Activated CD4-positive, alpha-beta T cell treated with anti-CD3 and anti-CD28 coated beads for 4 hours (primary cell): ENCODE measurements at places on chromosomes 1 and 21.

GRCh38 chr1:24383381-24383940 lies 30.1 kb downstream of the STPG1 start:
- no peak for DNase-seq

DNA sequence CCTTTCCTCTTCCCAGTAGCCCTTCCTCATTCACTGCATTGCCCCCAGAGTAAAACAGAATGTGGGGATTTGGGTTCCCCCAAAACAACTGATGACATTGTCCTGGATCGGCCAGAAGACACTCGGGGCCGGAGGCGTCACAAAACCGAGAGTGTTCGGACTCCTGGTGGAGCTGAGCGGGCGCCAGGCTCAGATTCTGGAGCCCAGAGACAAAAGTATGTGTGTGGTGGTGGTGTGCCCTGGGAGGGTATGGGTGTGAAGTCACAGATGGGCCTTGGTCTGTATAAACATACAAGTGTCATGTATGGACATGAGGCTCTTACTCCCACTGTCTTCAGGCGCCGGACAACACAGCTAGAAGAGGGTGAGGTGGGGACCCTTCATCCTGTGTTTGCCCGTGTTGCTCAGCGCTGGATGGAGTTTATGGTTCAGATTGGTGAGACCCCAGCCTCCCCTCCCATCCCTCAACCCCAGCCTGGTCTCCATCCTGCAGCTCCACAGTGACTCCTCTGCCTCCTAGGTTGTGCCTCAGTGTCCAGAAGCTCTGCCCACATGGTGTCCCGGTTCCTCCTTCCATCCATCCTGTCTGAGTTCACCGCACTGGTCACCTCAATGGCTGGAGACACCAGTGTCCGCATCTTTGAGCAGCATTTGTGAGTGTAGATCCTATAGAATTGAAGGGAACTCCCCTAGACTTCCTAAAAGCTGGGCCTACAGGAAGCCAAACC lies 12.4 kb downstream of the HYI start:
- no peak for DNase-seq

DNA sequence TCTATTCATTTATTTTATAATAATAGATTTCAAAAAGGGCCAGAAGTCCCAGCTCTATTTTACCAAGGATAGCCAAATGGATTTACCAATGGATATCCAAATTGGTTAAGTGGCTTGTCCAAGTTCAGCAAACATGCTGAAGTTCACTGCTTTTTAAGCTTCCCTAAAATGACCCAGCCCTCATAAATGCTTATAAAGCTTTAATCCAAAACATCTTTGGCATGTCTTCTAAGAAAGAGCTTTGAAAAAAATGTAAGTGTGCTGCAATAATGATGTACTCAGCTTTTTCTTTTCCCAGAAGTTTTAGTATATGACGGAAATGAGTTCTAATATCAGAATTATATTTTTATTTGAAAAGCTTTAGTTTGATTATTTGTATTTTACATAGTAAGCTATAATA lies 451.5 kb upstream of the ADAMTS5 start:
- no peak for DNase-seq

GRCh38 chr1:94542088-94542870 lies 720 bp upstream of the F3 start:
- no peak for DNase-seq

- no peak for DNase-seq
Measured at GRCh38 chr1:88462488-88463261, 221.4 kb upstream of the PKN2 start.

DNA sequence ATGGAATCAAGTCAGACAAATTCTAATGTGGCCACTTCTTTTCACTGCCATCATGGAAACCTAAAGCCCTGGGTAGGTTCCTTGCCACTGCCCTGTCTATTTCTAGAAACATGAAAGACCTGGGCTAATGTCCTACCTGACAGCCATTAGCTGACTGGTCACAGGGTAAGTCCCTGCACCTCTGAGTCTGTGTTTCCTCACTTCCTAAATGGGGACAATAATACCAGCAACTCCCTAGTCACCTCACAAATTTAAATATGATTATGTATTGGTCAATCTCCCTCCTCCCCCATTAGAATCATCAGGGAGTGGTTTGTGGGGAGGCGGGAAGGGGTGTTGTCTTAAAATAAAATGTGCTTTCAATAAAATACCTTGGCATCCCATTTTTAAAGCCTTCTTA lies 2.2 kb downstream of the CREG1 start:
- DNase-seq, result no peak

GRCh38 chr1:33074193-33074945 lies 6.6 kb upstream of the AZIN2 start:
- DNase-seq, result no peak

GRCh38 chr1:63618011-63618410 lies 24.8 kb downstream of the PGM1 start:
- DNase-seq, result no peak

DNA sequence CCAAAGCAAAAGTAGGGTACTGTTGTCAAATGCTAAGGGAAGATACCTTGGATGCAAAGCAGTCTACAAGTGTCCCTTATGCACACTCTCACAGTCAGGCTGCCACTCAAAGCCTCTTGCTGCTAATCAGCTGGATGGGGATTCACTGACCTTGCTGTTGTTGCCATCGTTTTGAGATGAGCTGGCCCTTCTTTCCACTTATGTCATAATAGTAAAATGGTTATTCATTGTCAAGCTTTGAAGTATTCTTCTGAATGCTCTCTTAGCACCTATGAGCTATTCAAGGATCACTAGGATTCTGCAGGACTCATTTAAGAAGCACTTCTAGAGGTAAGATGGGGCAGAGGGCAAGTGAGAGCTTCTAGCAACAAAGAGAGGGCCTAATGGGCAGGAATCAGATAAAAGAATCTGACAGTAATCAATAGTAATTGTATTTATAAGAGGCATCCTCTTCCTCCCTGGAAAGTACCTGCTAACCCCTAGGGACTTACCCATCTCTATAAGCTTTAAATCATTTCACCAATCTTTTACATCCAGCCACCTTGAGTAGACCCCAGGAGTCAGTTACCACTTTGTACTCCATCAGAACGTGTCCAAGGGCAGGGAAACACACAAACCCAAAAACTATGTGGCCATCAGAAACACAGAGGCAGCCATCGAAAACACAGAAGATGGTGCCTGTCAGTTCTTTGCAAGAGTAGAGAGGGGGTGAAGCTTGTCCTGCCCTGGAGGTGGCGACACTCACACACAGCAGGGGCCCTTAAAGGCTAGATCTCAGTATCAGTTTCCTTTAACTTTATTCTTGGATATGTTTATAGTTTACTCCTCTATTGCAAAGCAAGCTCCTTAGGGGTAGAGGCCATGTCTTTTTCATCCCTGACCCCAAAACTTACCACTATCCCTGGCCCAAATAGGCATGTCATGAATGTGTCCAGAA lies 103.7 kb upstream of the NFIA start:
- peak; percentile 14 for DNase-seq

DNA sequence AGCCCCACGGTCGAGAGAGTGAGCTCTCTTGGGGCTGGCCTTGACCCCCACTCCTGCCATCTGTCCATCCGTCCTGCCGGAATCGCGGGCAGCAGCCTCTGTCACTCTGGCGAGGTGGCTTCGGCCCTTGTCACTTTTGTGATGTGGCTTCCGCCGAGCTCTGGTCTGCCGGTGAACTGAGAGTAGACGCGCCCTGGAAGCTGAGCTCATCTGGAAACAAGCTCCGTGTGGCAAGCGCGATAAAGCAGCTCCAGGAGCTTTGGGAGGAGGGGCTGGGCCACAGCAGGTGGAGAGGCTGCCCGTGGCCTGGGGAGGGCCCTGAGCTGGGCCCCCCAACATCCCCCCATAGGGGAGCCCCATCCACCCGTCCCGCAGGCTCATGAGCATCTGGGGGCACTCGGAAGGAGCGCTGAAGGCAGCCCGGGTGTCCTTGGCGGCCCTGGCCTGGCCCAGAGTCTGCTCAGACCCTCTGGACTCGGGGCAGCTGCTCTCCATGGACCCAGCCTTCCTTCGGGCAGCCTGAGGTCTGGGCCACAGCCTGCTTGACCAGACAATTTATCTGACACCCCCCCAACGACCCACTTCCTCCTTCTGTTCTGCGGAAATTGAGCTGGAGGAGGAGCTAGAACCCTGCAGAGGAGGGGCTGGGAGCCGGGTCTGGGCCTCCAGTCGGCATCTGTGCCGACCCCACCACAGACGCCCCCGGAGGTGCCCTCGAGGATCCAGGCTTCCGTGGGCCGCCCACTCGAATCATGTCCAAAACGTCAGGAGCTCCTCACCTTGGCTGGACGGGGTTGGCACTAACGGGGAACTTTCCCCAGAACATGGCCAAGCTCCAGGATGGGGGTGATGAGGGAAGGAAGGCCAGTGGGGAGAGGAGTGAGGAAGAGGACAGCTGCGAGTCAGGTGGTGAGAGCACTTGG lies 59.1 kb downstream of the SLC19A1 start:
- peak; percentile 49 for DNase-seq

DNA sequence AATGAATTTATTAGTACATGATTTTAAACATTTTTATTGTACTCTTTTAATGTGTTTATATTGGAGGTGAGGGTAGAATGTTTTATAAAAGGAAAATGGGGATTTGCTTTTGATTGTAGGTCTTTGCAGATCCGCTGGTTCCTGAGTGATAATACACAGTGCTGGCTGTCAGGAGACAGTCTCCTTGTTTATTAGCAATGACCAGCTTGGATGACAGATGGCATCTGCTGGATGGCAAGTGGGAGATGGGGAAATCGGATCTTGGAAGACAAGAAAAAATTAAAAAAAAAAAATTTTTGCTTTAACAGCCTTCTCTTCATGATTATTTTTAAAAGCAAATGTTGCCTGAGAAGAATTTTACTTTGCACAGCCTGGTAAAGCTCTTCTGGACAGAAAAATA lies 4.4 kb upstream of the PHTF1 start:
- DNase-seq, result no peak

DNA sequence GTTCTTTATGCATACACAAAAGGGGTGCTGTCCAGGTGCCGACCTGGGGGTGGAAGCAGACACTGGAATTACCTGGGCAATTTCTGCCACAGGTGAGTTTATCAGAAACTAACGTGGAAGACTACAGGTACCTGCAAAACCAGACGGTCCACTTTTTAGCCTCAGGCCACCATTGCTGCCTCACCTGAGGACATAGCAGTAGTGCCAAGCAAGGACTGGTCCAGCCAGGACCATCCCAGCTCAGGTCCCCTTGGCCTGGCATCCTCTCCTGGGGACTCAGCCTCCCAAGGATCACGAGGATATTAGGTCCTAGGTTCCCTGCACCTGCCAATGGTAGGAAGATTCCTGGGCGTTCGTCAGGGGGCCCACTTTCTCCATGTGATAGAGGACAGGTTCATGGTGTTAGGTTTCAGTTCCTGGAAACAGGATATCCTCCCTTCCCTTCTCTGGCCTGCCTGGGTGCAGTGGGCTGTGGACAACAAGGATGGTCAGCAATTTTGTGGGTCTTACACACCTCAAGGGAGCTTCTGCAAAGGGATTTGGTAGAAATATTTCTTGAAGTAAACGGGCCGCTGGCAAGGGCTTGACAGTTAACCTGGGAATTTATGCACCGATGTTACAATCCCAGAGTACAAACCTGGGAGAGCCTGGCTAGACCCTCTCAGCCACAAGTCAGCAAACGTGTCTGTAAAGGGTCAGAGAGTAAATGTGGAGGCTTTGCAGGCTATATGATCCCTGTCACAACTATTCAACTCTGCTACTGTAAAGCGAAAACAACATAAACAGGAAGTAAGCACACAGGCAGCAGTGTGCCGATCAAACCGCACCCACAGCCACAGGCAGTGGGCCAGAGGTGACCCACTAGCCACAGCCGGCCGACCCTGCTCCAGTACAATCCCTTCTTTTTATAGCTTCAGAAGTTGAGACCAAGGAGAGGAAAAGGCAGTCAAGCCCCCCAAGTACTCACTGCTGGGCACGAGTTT lies 71.4 kb upstream of the RAB4A start:
- no peak for DNase-seq

DNA sequence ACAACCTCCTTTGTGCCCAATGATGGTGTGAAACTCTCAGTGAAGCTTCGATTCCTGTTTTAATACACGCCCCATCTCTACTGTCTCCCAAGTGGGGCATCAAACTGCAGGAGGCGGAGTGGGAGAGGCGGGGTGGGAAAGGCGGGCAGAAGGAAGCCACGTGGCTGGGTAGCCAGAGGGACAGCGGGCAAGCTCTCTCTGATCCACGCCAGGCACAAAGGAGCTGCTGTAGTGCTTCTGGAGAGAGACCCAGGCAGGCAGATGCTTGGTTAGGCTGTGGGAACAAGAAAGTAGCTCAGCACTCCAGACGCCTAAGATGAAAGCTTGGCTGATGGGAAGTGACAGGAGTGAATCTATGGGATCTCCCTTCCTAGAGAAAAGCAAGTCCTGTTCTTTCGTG lies 25.7 kb downstream of the TRIM67 start:
- no peak for DNase-seq

GRCh38 chr1:115219927-115220326 lies 118.1 kb downstream of the NGF start:
- DNase-seq, result no peak

DNA sequence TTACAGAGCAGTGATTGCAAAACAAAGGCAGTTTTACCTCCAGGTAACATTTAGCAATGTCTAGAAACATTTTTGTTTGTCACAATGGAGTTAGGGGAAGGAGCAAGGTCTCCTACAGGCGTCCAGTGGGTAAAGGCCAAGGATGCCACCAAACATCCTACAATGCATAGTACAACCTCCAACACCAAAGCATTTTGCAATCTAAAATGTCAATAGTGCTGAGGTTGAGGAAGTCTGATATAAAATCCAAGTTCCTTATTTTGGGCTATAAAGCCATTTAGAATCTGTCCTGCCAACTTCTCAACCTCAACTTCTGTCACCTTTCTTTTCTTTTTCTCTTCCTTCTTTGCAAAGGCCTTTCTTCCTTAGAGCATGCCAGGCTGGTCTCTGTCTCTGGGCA lies 111.2 kb downstream of the FASLG start:
- no peak for DNase-seq

GRCh38 chr1:21308330-21308729 lies 18.1 kb upstream of the ECE1 start:
- DNase-seq, result no peak

DNA sequence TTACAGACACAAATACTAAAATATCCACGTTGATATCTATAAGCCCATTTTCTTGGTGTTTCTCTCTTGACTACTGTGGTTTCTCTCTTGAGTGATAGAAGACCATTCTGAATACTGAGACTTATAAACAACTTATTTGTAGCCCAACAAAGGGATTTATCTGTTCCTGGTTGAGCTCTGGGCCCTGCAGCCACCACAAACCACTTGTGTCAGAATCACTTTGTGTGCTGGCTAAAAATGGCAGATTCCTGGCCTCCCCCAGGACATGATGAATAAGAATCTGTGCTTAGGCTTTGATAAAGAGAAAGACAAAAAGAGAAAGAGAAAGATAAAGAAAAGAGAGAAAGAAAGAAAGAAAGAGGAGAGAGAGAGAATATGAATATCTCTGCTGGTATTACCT lies 18.9 kb upstream of the MCOLN2 start:
- DNase-seq, result no peak

GRCh38 chr21:44436111-44436611 lies 19.1 kb upstream of the LRRC3 start:
- no peak for DNase-seq

- no peak for DNase-seq
Measured at GRCh38 chr1:119984771-119985170, 84.7 kb downstream of the NOTCH2 start.

DNA sequence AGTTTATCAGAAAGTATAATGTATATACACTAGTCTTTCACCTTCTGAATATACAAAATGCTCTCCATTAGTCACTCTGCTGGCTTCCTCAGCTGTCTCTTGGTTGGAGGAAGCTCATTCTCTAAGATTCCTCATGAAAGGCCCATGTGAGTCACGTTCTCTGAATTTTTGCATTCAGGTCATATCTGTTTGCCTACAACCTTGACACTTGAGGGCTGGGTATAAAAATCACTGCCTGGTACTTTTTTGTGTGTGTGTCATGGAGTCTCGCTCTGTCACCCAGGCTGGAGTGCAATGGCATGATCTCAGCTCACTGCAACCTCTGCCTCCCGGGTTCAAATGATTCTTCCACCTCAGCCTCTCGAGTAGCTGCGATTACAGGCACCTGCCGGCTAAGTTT lies 2.8 kb upstream of the GALNT2 start:
- no peak for DNase-seq
